Vagina (tissue), 2 donors: ENCODE measurements at places on chromosomes 6 and 20.

DNA sequence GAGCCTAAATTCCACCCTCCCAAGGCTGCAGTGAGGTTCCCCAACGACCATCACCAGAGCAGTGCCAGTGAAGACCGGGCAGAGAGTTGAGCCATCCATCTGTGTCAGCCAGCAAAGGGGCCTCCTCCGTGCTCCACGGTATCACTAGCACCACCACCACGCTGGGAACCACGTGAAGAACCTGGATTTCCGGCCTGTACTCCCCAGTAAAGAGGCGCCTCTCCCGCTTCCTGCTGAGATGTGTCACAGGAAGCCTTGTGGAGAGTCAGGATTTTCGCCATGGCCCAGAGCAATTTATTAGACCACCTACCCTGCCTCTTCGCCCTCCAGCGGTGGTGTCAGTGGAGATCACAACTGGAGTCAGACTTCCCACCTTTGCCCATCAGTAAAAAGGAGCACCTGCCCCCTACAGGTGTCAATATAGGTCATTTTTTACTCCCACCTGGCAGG, 28.8 kb downstream of the CPXM1 start:
- DNase-seq: no peak

- DNase-seq: no peak
These were observed 9.4 kb upstream of the SLC4A11 start for GRCh38 chr20:3248167-3248992.

- no peak for DNase-seq
These were observed 174.3 kb downstream of the CDKAL1 start for GRCh38 chr6:20708367-20709124.

DNA sequence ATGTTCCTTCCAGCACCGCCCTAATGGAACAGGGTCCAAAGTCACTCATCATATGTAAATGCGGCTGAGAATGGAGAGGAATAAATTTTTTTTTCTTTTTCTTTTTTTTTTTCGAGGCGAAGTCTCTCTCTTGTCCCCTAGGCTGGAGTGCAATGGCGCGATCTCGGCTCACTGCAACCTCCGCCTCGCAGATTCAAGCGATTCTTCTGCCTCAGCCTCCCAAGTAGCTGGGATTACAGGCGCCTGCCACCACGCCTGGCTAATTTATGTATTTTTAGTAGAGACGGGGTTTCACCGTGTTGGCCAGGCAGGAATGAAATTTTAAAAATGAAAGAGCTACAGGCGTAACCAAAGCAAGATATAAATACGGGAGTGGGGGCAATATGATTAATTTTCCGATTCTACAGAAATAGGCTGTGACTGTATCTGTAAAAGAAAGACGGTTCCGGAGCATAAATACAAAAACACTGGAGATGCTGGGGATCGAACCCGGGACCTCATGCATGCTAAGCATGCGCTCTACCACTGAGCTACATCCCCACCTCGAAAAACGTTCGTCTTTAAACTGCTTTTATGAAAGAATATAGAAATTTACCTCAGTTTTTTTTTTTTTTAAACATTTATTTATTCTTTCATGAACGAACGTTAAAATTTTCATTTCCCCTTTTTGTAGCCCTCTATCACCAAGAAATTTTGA, 132.2 kb downstream of the GPX5 start:
- no peak for DNase-seq

- no peak for DNase-seq
These were observed 1.0 kb downstream of the POU3F2 start for GRCh38 chr6:98835149-98836024.

DNA sequence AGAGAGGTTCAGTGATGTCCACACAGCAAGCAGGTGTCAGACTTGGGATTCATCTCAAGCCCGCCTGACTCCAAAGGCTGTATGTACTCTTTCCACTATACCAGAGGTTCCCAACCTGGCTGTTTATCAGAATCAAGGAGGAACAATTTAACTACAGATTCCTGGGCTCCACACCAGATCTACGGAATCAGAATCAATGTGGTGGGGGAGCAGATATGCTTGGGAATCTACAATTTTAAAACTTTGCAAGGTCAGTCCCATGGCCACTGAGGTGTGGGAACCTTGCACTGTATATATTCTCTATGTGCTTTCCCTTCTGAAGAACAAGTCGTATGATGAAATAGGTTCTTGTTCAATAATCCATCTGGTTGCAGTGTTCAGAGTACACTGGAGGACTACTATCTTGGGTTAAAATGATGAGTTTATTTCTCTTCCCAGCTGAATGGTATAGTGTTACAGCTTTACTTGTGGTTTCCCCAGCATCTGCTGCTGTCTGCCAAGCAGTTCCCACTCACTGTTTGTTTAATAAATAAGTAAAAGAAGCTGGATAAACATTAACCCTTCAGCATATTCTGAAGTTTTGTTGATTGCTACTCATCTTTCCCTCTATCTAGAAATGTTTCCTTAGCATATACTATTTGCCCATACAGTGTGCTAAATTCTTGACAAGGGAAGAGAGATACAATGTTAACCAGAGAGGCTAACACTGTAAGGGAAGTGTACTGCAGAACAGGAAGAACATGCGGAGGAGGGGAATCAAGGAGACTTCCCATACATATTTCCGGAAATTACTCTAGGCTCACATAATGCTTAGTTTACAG, 9.9 kb downstream of the TTI1 start:
- DNase-seq: no peak

GRCh38 chr6:106939208-106939607, 35.3 kb downstream of the CD24 start:
- no peak for DNase-seq

DNA sequence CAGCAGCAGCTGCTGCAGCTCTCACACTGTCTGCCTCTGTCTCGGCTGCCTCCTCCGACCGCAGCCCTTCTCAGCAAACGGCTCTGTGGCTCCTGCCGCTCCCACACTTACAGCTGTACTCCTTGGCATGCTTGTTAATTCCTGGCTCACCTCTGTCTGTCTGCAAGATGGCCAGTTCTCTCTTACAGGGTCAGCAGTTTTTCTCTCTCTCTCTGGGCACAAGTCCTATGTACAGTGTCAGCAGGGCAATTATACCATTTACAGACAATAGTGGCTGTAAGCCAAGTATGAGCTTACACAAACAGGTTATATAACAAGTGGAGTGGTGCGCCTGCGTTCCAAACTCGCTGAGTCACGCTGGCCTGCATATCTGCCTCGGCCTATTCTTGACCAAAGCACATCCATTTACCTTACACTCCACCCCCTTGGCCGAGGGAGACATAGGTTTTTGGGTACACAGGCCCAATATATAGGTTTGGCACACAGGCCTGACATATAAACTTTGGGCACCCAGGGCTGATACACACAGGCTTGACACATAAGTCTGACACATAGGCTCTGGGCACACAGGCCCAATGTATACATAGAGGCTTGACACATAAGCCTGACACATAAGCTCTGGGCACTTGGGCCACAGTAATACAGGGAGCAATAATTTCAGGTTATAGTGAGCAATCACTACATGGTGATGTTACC, 4.4 kb downstream of the ZKSCAN3 start:
- no peak for DNase-seq

DNA sequence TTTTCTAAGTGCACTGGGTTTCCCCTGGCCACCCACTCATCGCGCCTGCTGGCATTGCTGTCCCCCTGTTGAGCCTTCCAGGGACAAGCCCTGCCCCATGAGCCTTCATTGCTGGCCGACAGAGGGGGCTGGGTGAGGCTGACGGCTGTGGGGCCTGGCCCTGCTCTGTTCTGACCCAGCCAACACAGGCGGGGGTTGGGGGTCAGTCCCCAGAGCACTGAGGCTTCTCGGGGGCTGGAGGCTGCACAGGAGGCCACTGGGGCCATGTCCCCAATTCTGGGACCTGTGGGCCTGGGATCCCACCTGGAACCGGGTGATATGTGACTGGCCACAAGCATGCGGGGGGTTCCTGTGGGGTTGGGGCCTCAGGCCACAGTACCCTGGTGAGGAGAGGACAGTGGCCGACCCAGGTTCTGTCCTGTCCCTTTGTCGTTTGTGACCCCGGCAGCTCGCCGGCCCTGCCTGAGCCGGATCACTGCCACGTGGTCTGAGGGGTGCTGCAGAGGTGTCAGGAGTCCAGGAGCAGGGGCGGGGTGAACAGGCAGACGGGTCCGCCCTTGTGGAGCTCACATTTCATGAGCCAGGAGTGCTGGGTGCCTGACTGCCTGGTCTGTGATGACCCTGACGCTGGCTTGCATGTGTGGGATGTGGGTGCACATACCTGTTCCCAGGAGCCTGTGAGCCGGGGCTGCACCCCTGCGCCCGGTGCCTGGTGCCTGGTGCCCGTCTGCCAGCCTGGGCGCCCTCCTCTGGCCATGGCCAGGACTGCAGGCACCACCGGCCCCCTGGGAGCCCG, 2.1 kb upstream of the COL20A1 start:
- DNase-seq: no peak

DNA sequence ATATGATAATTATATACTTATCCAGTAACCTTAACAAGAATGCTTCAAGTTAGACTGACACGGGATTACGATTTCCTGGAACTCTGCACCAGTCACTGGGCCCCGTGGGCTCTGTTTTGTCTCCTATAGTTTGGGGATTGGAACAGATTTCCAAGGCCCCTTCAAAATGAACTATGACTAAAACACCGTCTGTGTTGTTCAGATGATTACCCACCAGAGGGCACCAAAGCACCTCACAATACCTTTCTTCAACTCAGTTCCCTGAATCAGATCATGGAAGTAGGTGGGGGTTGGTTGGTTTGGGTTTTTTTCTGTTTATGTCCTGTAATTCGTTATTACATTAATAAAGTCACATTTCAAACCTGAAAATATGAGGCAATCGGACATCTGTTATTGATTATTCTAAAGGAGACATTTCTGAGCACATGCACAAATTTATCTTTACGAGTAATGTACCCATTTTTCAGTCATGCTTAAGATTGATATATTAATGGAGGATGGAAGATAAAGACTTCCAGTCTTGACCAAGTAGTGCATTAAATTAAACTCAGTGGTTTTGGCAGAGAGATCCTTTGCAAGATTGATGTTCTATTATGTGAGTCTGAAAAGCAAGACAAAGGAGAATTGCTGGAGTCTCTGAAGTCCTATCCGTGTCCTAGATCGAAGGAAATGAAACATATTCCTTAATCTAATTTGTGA, 112.0 kb upstream of the COL21A1 start:
- DNase-seq: no peak

GRCh38 chr6:63802606-63803206, 167.1 kb downstream of the PHF3 start:
- DNase-seq: no peak

- DNase-seq: no peak
These were observed 35.1 kb downstream of the MAP3K5 start for GRCh38 chr6:136757150-136757549.

DNA sequence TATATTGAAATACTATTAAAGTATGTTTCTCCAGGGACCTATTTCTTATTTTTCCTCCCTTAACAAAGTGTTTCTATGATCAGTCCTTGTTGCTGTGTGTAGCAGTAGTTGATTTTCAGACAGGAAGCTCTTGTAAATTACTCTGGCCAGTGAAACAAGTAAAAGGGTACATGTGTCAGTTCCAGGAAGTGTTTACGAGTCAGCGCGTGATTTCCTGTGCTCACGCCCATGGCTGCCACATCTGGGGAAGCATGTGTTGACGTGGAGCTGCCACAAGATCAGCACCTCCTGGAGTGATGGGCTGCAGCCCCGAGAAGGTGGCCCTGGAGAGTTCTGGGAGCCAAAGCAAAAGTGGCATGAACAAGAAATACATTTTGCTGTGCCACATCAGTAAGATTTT, 38.6 kb upstream of the GGTLC1 start:
- no peak for DNase-seq

- DNase-seq: no peak
These were observed 547.2 kb downstream of the CD83 start for GRCh38 chr6:14664621-14665315.

GRCh38 chr20:45336530-45337366, 11.5 kb downstream of the SDC4 start:
- DNase-seq: no peak

- DNase-seq: no peak
These were observed 326.7 kb upstream of the JARID2 start for GRCh38 chr6:14919038-14919670.

GRCh38 chr6:144922120-144922722, 637.1 kb downstream of the UTRN start:
- DNase-seq: no peak

DNA sequence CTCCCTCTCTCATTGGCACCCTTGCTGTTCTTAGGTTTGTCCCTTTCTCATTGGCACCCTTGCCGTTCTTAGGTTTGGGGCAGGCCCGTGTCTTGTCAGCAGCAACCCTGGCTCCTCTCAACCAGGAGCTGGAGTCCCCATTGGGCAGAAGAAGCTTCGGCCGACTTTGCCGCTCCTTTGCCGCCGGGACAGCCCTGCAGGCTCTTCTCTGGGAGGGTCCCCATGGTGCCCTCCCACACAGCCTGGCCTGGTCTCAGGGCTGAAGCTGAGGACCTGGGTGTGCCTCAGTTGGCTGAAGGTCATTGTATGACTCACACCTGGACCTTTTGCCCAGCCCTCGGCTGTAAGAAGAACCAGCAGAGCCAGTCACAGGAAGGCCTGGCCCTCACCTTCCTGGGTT, 59.6 kb downstream of the PPP1R14C start:
- DNase-seq: no peak

GRCh38 chr6:41713159-41713649, 22.2 kb downstream of the TFEB start:
- no peak for DNase-seq

DNA sequence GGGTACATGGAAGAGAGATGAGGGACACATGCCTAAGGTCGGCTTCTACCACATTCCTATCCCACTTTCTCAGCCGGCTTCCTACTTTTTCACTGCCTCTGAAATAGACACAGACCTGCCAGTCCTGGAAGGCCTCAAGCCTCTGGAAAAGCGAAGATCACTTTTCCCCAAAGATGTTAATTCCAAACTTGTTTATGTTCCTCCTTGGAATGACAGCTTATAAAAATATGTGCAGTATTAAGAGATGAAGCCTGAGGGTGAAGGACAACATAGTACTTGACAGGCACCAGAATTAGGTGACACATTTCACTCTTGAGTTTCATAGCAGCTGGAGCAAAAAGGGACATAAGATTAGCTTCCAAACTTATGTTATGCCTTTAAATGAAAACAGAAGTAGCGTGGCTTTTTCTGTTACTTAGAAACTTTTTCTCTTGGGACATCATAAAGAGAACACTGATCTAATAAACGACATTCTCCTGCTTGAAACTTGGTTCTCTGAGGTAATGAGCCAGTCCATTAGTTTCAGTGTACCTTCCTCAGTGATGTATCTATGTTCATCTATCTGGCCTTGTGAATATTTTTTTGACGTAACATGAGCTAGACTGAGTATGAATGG, 25.3 kb downstream of the FOXO3 start:
- DNase-seq: no peak

DNA sequence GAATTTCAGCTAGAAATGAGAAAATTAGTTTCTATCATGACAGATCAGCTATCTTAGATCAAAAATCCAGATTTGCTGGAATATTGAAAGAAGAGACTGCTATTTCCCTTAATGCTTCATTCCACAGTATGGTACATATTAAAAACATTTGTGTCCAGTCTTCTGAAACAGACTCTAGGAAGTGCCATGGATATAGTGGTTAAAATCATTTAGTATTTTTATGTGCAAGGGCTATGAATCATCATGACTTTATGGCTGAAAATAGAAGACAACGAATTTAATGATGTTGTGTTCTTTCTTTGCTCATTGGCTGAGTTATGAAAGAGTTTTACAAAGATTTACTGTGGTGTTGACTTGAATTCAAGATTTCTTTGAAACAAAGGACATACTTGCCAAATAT, 146.6 kb downstream of the ANKRD60 start:
- DNase-seq: no peak

GRCh38 chr6:167341665-167342655, 17.1 kb downstream of the TTLL2 start:
- DNase-seq: no peak
